Activated naive CD8-positive, alpha-beta T cell treated with anti-CD3 and anti-CD28 coated beads, Interleukin-2, amount 10 ng/mL, durations not matched to agents 7 days and 5 days (primary cell): ENCODE measurements at places on chromosomes 16 and 17.

DNA sequence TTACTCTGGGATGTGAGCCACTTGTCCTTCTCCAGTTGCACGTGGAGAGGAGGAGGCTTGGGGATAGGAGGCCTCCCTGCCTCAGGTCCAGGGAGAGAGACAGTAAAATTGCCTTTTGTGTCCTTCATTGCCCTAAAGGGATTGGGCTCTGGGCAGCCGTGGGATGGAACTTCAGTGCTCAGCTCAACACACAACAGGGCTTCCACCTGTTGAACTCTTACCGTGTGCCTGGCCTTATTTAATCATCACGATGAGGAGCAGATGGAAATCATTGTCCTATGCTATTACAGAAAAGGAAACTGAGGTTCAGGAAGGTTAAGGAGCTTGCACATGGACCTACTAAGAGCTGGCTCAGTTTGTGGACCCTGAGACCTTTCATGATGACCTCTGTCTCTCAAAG, 92.4 kb upstream of the CDC42EP4 start:
- DNase-seq: no peak

DNA sequence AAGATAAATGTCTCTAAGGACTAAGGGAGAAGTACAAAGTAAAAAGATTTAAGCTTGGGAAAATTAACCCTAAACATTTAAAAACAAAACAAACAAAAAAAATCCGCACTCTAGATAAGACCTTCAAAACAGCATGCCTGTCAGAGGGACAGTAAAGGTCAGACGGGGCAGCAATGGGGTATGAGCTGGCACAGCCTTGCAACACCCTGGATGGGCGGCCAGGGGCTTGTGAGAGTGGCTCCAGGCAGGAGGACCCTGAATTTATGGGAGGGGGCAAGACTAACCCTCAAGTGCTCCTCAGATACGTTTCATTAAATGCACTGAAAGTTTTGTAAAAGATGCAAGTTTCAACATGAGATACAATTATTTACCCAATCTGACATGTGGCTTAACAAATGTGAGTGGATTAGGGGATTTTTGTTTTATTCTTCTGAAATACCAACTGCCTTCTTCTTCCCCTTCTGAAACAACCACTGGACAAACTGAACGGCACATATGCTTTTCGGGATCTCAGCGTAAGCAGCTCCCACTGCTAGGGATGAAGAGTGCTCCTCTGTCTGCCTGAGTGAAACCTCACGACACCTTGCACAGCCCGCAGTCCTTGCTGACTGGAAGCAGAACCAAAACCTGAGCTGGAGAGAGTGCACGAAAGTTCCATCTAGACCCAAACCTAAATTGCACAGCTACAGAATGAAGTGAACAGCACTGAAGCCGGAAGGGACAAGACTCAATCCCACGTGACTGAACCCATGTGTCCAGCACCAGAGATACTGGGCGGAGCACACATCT, 128.4 kb downstream of the ANKRD11 start:
- DNase-seq: no peak

- DNase-seq: peak; percentile 36
Measured at GRCh38 chr17:33779234-33779591, 475.9 kb upstream of the CCL2 start.

- DNase-seq: no peak
Measured at GRCh38 chr17:74150428-74151025, 53.0 kb upstream of the RPL38 start.

DNA sequence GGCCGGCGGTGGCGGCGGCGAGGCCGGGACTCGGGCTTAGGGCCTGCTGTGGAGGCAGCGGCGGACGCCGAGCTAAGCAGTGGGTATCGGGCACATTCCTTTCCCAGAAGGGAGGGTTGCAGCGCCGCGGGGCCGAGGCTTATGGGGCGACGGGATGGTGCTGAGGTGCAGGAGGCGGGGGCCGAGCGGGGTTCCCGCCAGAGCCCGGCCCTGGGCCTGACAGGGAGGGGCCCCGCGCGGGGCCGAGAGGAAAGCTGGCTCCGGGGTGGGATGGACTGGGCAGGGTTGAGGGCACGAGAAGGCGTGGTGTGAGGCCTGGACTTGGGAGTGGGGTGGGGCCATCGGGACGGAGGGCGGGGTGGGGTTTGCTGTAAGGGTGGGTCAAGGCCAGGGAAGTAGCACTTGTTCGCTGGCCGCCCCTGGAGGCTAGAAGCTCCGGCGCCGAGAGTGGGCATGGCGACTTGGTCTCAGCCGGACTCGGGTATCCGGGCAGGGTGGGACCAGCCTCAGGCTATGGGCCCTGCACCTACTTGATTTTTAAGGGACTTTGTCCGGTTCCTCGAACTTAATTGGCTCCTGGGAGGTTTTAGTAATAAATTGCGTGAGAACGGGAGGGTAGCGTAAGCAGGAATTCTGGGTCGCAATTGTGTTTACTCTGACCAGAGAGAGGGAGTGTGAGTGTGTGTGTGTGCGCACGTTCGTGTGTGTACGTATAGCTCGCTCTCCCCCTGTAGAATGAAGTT, 396 bp downstream of the NFE2L1 start:
- DNase-seq: no peak

DNA sequence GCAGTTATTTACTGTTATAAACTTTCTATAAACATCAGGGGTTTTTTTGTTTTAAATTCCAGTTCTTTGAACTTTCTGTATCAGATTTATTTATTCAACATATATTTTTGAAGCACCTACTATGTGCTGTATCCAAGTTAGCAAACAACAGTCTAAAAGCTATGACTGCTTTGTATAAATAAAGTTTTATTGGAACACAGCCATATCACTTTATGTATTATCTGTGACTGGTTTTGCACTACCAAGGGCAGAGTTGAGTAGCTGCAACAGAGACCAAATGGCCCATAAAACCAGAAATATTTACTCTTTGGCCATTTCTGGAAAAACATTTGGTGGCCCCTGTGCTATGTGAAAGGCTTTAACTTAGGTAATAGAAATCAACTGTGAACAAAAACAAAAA, 110.2 kb upstream of the ERCC4 start:
- no peak for DNase-seq

GRCh38 chr17:9644910-9645751, at the start of gene USP43:
TSS of gene USP43 (plus strand) at chr17:9645517. CDS start at chr17:9645633, 116 bp downstream.
- DNase-seq: peak; percentile 53

DNA sequence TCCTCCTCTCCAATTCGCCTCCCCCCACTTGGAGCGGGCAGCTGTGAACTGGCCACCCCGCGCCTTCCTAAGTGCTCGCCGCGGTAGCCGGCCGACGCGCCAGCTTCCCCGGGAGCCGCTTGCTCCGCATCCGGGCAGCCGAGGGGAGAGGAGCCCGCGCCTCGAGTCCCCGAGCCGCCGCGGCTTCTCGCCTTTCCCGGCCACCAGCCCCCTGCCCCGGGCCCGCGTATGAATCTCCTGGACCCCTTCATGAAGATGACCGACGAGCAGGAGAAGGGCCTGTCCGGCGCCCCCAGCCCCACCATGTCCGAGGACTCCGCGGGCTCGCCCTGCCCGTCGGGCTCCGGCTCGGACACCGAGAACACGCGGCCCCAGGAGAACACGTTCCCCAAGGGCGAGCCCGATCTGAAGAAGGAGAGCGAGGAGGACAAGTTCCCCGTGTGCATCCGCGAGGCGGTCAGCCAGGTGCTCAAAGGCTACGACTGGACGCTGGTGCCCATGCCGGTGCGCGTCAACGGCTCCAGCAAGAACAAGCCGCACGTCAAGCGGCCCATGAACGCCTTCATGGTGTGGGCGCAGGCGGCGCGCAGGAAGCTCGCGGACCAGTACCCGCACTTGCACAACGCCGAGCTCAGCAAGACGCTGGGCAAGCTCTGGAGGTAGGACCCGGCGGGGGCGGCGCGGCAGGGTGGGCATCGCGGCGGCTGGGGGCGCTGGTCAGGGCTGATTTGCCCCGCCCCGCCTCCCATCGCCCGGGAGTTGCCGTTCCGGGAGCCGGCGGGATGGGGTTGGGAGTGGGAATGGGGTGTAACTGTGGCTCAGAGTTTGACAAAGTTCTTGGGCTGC, 567 bp downstream of the SOX9 start:
- DNase-seq: peak; percentile 33

GRCh38 chr16:9457215-9457614, 365.8 kb downstream of the HAPSTR1 start:
- no peak for DNase-seq

DNA sequence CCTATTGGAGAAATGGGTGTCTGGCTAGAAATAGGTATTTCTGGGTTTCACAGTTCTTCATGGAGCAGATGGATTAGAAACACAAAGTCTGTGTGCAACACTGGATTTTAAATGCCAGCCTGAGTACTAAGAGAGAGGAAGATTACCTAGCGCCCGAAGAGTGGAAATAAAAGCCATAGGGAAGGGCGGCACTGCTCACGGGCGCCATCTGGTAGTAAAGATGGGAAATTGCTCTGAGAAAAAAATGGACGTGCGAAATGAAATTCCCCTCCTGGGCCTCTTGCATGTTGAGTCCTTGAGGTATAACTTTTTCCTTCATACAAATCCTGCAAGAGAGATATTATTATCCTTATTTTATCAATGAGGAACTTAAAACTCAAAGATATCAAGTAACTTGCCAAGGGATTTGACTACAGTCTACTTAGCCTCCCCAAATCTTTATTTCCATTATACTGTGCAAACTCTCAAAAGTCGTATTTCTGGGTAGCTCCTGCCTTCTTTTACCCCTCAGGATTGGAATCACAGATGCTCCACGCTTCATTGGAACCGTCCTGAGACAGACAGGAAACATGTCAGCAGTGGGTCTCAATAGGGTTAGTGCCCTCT, 72.8 kb downstream of the MMD start:
- no peak for DNase-seq

- DNase-seq: no peak
Measured at GRCh38 chr17:82900741-82901140, 60.9 kb upstream of the ZNF750 start.

DNA sequence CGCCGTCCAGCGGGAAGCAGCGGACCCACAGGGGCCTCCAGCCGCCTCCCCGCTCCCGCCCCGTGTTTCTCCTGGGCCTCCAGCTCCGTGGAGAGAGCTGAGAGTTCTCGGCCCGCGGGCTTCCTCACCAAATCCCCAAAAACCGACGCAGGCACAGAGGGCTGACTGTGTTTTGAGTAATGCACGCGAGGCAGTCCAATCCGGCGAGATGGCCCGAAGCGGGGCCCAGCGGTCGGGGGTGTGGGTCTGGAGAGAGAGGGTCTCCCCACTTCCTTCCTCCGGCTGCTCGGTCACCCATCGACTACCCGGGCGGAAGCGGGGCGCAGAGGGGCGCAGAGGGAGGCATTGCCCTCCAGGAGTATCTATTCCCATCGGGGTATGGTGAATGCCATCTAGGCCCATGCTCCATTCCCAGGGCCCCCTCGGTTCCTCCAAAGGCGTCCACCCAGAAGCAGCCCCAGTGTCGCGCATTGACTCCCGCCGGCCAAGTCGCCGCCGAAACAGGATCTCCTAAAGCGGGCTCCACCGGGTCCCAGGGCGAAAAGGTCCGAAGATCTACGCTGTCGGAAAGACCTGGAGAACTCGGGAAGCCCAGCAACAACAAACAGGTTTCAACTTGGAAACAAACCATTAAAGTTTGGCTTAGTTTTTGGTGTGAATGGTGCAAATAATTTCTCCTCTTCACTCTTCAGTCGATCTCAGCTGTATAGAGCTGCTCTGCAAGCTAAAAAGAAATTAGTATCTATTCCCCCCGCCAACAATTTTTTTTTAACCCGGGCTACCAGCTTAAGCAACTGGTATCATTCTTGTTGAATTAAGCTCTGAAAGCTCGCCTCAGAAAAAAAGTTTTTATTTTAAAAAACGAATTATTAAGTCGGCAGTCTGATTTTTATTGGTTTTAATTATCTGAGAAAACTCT, 19.2 kb upstream of the HOXB13 start:
- DNase-seq: no peak

- DNase-seq: no peak
Measured at GRCh38 chr17:56141046-56141839, 12.0 kb upstream of the ANKFN1 start.

- DNase-seq: no peak
Measured at GRCh38 chr17:49483599-49484509, 11.2 kb upstream of the NGFR start.

GRCh38 chr16:12159028-12159427, 182.5 kb downstream of the SNX29 start:
- no peak for DNase-seq

DNA sequence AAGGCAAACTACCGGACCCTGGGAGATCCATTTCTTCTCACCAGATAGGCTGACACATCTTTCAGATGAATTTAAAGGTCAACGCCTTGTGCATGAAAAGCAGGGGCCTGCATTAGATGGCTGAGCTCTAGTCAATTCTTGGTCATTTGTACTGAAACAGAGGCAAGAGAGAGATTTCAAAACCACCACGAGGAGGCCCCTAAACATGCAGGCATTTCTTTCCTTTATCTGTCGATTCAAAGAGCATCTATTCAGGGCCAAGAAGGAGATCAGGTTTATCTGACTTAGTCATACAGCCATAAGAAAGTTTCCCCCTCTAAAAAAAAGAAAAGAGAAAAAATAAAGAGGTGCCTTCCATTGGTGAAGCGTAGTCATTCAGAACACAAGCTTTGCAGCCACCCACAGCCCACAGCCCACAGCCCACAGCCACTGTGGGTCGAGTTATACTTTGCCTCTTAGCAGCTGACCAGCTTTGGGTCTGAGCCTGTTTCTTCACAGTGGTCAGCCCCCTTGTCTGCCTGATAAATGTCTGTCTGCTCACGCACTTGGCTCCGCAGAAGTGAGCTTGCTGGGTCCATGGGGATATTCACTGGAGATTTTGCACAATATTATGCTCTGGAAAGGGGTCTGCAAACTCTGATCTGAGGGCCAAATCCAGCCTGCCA, 207.5 kb downstream of the CDH13 start:
- no peak for DNase-seq

DNA sequence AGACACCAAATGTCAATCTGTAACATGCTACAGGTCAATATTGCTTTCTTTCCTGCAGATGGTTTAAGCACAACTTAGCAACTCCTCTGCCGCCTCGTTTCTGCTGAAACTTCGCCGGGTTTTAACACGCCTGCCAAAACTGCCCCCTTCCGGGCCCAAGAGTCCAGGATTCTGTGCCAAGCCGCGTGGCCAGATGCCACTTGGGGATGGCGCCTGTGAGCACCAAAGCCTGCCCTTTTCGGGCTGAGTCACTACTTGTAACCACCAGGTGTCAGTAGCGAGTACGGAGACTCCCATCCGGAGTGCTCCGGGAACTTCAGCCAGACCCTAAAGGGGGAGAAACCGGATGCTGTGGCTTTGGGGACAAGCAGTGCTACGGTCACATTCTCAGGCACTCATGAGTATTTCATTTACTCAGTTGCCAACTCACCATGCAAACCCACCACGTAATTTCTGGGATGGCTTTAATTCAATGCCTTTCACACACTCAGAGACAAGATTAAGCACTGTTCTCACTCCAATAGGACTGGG, 7.8 kb downstream of the PMP22 start:
- peak; percentile 62 for DNase-seq

- DNase-seq: no peak
Measured at GRCh38 chr16:77723108-77723514, 797 bp downstream of the NUDT7 start.

- DNase-seq: no peak
Measured at GRCh38 chr16:55016515-55016914, 85.8 kb downstream of the IRX5 start.

- no peak for DNase-seq
Measured at GRCh38 chr17:17254036-17254435, 17.1 kb upstream of the FLCN start.
